ENCODE measurements at places on chromosomes 16 and 17.

- peak; percentile 61 for DNase-seq
These were observed at the start of gene MED13 for GRCh38 chr17:62064791-62065563. Gene MED13 (minus strand): TSS chr17:62065278. CDS start chr17:62065205, 73 bp downstream.

GRCh38 chr16:85749771-85750145 is 1.1 kb downstream of the C16orf74 start:
- DNase-seq, result no peak

DNA sequence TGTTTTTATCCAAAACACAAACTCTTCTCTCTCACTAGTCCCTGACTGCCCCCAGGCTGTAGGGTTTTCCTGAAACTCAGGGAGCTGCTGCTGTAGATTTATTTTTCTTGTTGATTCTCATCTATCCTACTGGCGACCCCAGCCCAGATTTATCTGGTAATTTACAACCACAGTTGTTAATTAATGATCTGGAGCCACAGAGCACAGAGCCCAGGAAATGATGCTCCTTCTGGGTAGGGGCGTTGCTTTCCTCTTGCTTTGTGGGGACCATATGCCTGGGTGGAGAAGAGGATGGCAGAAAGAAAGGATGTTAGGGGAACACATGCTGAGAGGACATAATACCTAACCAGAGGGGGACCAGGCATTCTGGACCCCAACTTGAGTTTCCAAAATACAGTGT is 7.4 kb upstream of the ETV4 start:
- DNase-seq, result no peak

DNA sequence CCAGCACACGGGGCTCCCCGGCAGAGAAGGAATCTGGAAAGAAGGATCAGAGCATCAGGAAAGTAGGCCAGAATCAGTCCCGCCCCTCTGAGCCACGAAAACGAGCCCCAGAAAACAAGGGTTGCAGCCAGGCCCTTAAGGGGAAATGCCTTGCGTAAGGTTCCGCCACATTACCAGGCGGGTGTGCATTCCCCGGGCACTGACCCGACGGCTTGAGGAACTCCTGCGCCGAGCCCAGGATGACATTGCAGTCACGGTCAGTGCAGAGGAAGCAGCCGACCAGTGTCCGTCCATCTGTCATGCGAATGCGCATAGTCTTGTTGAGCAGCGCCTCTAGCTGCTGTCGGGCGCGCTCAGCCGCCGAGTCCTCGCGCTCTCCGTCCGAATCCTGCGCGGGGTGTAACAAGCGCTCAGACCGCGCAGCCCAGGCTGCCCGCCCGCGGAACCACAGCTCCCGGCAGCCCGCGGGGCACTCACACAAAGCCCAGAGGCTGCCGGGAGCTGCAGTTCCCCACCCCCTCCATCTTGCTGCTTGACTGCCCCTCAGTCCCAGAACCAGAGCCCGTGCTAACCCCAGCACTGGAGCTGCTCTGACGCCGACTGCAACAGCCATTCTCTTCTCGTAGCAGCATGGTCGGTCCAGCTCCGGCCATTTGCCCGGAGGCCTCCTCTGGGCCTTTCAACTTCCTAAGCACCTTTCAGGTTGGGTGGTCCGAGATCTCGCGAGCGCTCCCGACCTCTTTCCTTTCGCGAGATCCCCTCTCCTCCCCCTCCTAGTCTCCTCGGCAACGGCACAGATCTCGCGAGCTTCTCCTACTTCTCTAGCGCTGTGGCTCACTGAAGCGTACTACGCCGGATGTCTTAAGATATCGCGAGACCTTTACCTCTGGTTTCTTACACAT is at the start of gene NAA38:
NAA38 (minus strand) TSS at position 749 of the 902 bp plus-strand sequence; CDS start at position 653, 96 bp downstream.
- DNase-seq, result peak; percentile 99

- no peak for DNase-seq
These were observed 64.6 kb downstream of the ARHGAP44 start for GRCh38 chr17:12853921-12854320.

DNA sequence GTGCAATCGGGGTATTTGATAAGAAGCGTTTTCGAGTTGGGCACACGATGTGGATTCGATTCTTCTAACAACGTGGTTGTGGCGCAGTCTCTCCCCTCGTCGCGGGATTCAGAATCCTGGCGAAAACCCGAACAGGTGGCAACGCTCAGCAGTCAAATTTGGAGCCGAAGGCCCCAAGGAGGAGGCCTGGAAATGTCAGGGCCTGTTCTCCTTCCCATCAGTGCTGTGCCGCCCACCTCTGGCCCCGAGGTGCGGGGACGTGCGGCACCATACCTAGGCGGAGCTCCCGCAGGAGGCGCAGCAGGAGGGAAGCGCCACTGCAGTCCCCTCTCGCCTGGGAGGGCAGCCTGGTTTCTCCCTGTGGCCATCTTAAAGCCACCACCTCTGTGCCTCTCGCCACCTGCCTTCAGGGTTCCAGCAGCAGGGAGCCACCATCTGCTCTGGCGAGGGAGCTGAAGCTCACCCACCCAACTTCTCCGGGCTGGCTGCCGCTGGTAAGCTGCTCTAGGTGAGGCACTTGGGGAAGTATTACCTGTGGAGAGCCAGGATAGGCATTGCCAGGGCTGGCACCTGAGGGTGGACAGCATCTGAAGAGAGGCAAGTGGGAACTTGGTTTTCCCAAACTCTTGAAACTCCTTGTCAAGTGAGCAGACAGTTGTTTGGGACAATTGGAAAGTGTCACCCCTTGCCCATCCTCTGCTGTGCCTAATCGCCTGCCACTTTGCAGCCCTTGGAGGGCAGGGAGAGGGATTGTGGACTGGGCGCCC is 2.6 kb upstream of the AATF start:
- no peak for DNase-seq

GRCh38 chr16:2154533-2155090 is 970 bp upstream of the TRAF7 start:
- DNase-seq, result no peak

- DNase-seq, result peak; percentile 87
These were observed 16.4 kb upstream of the CCL23 start for GRCh38 chr17:36034127-36034526.

GRCh38 chr16:8733849-8734540 is 59.6 kb downstream of the ABAT start:
- DNase-seq, result no peak

- DNase-seq, result no peak
These were observed 19.8 kb upstream of the PIK3R6 start for GRCh38 chr17:8887301-8887700.

- DNase-seq, result no peak
These were observed 216.7 kb downstream of the C16orf78 start for GRCh38 chr16:49590166-49590871.

DNA sequence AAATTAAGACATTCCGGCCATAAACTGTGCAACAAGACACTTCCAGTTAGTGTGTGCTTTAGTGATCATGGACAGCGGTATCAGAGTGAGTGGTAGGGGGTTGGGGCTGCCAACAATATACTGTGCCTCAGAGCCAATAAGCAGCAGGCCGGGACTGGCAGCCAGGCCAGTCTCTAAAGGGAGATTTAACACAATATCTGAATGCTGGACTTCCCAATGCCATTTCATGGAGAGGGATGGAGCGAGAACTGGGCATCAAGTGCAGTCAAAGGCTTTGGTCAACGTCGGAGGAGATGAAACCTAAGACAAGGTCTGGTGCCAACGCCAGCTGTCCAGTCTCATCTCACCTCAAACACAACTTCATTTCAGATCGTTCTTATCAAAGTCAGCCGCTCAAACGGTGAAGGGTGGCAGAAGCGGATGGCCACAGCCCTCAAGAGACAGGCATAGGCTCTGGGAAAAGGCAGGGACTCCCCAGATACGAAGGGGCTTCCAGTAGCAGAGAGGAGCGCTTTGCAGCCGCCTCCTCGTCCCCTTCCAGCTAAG is 935 bp downstream of the USP32 start:
- peak; percentile 78 for DNase-seq

DNA sequence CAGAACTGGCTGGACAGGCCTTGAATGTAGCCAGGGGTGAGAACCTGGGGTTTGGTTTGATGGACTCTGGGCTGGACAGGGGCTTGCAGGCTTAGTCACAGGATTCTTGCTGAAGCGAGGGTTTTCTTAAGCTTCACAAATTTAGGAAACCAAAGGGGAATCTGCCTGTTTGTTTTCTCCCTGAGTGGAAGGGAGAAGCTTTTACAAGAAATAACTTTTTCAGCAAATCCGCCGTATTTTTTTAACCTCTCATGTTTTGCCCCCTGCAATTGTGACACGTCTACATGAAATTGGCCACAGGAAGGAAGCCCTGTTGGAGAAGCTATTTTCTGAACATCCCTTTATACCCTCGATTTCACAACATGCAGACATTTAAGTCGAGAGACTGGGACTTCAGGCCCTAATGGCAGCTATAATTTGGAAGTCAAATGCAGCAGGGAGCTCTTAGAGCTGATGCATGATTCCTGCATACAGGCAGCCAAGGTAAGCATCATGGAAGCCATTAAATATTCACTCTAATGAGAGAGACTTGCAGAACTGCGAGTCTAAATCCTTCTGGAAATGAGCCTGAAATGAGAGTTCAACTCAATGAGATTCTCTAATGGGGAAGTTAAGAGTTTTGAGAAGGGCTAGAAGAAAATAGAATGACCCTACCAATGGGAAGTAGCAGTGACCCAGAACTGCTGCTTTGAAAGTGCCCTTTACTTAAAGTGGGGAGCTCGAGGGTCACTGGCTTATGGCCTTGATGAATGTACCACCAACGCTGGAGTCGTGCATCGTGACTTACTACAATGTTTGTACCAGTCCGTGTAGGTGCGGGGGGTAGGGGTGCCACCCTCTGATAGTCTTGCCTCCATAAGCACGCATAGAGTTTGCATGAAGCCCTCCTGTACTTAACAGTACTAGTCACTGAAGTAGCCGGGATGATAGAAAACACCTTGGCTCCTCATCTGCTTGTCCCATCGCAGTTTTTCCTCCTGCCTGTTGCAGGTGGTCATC is 45.1 kb upstream of the IRF8 start:
- DNase-seq, result no peak

GRCh38 chr16:54066451-54067105 is 220.0 kb downstream of the IRX3 start:
- no peak for DNase-seq

DNA sequence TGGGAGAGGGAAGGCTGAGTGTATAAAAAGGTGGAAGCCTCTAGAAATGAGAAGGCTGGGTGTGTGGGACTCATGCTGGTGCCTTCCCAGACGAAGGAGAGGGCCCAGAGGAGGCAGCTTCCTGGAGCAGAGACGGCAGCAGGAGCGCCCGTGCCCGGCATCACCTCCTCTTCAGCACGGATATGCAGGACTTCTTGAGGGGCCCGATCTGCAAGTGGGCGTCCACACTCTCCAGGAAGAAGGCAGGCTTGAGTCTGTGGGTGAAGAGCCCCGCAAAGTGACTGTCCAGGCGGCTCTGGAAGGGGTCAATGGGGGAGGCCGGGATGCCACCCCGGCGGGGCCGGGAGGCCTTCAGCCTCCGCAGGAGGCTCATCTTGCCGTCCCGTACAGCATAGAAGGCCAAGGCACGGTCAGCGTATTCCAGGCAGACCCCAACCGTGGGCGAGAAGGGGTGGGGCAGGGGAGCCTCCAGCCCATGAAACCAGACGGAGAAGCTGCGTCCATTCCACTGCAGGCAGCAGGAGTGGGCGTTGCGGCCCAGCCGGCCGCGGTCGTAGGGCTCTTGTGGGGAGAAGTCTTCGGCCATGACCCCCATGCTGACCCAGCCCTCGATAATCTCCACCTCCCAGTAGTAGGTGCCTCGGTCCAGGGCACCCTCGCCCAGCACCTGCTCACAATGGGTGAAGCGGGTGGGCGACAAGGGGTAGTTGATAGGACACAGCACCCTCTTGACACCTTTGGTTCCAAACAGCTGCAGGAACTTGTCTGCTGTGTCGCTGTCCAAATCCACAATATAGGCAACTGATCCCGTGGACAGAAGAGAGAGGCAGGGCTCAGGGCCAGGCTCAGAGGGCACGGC is 3.8 kb downstream of the TRIM47 start:
- DNase-seq, result no peak

DNA sequence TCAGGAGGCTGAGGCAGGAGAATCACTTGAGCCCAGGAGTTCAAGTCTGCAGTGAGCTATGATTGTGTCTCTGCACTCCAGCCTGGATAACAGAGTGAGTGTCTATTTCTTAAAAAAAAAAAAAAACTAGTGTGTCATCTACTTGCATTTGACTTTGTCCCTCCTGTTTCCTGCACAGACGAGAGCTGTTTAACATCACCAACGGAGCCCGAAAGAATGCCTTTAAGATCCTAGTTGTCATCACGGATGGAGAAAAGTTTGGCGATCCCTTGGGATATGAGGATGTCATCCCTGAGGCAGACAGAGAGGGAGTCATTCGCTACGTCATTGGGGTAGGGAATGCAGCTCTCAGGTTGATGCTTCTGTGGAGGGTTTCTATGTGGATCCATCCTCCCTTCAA is 13.4 kb downstream of the ITGAM start:
- no peak for DNase-seq

DNA sequence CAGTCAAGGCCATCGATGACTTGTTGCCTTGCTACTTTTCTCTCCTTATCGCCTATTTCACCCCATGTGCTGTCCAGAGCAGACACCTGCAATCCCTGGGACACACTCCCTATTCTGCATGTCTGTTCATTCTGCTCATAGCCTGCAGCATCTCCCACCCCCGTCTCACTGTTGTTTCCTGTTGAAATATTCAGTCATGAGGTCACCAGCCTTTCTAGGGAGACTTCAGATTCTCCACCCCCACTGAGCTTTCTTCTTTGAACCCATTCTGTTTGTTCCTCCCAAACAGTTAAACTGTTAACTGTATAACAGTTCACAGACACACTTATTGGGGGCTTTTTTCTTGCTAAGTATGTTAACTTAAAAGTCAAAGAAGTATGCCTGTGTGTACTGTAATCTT is 94.4 kb downstream of the AATF start:
- no peak for DNase-seq

GRCh38 chr17:82865274-82865673 is 25.5 kb upstream of the ZNF750 start:
- no peak for DNase-seq

GRCh38 chr16:27025581-27025980 is 41.1 kb upstream of the C16orf82 start:
- DNase-seq, result no peak

DNA sequence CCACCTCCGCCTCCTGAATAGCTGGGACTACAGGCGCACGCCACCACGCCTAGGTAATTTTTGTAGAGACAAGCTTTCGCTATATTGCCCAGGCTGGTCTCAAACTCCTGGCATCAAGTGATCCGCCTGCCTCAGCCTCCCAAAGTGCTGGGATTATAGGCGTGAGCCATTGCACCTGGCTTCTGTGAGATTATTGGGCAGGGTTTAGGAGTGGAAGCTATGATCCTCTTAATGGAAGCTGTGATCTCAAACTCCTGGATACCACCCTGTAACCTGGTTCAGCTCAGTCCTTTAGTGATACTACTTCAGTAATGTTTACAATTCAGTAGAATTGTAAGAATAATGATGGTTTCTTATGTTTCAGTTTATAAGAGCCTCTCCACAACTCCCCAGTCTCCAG is 14.1 kb downstream of the NFE2L1 start:
- no peak for DNase-seq

Data from hematopoietic multipotent progenitor cell treated with erythropoietin and hydrocortisone succinate and interleukin-3 and kit ligand, for 8 days (in vitro differentiated cells).